ENCODE measurements at places on chromosomes 13 and 19.

- DNase-seq = no peak
These were observed 17.6 kb downstream of the TJP3 start for GRCh38 chr19:3725640-3726310.

DNA sequence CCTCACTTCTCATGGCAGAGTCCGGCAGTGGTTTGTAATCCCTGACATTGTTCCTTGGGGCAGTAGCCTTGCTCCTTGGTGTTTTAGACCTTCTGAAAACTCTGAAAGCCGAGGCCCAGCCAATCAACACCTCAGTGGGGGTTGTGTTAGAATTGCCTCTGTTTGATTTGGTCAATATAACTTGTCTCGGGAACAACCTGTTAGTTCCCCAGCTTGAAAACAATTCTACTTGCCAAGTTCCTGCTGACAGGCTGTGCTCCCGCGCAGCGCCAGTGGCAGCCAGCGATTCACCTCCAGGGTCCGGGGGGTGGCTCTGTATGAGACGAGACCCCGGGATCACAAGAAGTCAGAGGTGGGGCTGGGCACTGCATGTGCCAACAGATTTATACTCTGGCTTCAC, 81.4 kb upstream of the MEDAG start:
- no peak for DNase-seq

DNA sequence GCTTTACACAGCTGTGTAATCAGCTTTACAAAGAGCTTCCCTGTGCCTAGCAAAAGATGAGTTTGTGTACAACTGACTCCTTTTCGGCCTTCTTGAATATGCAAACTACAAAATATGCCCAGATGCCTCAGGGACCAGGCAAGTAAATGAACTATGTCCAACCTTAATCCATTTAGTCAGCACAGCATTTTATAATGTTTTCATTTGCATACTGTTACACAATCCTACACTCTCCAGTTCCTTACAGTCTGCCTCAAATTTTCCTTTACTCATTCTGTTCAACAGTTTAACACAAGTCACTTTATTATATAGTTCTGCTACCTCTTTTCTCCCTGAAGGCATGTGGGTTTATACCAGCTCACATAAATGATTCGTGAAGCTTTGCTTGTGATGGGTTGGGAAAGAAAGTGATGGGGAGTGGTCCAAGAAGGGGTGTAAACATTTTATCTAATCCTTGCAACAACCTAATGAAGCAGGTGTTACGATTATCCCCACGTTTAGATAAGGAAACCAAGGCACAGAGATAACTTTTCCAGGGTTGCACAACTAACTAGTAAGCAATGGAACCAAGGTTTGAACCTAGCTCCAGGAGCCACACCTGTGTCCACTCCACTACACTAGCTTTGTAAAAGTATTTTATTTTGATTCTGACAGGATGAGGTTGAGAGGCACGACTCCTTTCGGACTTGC, 3.3 kb upstream of the USP12 start:
- DNase-seq = peak; percentile 30

GRCh38 chr19:4233282-4233853, 4.0 kb downstream of the EBI3 start:
- DNase-seq = no peak

DNA sequence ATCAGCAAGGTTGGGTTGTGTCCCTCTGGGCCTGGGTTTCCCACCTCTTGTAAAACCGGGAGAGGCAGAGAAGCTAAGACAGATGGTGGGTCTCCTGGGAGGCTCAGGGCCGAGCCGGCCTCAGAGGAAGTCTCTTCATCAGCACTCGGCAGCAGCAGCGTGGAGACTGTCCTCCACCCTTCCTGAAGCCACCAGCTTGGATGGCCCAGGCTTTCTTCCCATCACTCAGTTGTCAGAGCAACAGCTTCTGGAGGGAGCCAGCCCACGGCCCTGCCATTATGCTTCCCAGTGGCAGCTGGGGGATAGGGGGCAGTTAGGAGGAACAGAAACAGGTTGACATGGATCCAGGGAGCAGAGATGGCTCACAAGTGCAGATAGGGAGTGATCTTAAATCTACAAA, 191.0 kb downstream of the KATNAL1 start:
- DNase-seq = no peak

GRCh38 chr13:41492432-41493260, 35.3 kb downstream of the RGCC start:
- peak; percentile 7 for DNase-seq

DNA sequence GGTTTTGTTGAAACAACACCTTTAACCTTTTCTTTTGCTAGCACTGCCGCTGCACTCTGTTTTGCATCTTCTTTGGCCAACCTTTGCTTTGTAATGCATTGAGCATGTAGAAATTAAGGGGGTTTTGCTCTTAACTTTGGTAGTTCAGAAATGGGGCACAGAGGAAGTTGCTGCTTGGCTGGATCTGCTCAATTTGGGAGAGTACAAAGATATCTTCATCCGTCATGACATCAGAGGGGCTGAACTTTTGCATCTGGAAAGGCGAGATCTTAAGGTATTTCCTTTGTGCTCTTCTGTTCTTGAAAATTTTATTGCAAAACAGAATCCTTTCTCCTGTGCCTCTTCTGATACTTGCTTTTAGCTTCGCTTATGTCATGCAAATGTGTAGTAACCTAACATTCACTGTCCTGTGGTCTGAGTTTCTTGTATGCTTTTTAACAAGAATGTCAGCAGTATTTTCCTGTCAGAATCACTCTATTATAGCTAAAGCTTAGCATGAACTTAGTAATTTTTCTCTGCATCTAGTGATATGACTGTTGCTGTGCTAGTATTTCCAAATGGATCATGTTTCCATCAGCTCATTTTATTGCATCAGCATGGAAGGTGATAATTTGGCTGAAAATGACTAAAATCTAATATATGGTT, 50.7 kb upstream of the AKAP11 start:
- DNase-seq = no peak

- DNase-seq = no peak
These were observed 47.5 kb downstream of the C13orf46 start for GRCh38 chr13:113926301-113926761.

DNA sequence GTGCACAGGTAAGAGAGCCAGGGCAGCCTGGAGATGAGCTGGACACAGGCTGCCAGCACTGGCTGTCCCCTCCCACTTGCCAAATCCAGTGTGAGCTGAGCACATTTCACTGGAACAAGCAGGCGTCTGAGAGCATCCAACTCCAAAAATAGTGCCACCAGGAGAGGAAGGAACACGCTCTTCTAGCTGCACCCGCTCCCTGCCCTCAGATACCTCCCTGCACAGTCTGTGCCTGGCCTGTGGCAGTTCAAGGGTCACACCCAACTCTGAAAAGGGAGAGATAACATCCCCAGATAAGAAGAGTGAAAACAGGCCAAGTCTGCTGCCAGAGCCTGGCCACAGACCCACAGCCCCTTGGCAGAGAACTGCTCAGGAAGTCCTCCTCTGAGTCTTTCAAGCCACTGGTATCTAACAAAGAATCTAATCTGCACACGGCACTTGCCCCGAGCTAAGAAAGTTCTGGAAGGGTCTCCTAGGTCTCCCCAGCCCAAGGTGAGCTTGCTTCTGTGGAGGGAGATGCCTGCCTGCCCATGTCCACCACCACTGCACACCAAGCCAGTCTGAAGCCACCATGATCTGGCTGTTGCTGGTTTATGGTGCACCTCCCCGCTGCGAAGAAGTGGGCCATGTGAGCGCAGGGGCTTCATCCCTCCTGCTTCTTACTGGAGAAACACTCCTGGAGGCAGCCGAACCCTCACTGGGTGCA, 14.7 kb downstream of the ELL start:
- DNase-seq = no peak

- DNase-seq = no peak
These were observed 296.8 kb upstream of the SGCG start for GRCh38 chr13:22883956-22884355.

- no peak for DNase-seq
These were observed 56.5 kb downstream of the INTS6 start for GRCh38 chr13:51396352-51396751.

GRCh38 chr13:30016398-30016797, 166.0 kb upstream of the UBL3 start:
- DNase-seq = no peak

- no peak for DNase-seq
These were observed 10.6 kb upstream of the NFIX start for GRCh38 chr19:12984683-12985048.

GRCh38 chr19:42216653-42217519, 591 bp downstream of the DEDD2 start:
- peak; percentile 23 for DNase-seq

GRCh38 chr13:104477261-104477660, 1411.0 kb upstream of the SLC10A2 start:
- no peak for DNase-seq

- DNase-seq = no peak
These were observed 3.9 kb downstream of the F10 start for GRCh38 chr13:113126265-113127150.

- DNase-seq = no peak
These were observed 143.5 kb downstream of the RXFP2 start for GRCh38 chr13:31882794-31883193.

- DNase-seq = no peak
These were observed 352.0 kb downstream of the TSHZ3 start for GRCh38 chr19:30997222-30997621.

GRCh38 chr13:94947965-94948371, 235.6 kb upstream of the SOX21 start:
- DNase-seq = no peak

GRCh38 chr13:97185291-97185690, 36.8 kb upstream of the MBNL2 start:
- no peak for DNase-seq

- no peak for DNase-seq
These were observed 109.2 kb upstream of the SLC7A1 start for GRCh38 chr13:29704648-29705047.

- peak; percentile 41 for DNase-seq
These were observed 2.4 kb upstream of the ARGLU1 start for GRCh38 chr13:106570299-106570852.

GRCh38 chr13:100131863-100132574, 43.1 kb downstream of the PCCA start:
- peak; percentile 79 for DNase-seq

GRCh38 chr13:37326334-37326733, 220.9 kb upstream of the CSNK1A1L start:
- DNase-seq = peak; percentile 26

All from HCEC 1CT (cell line).